Body of pancreas (tissue), 4 donors: ENCODE measurements at places on chromosomes 3 and 15.
A peak's percentile ranks its signal among the peaks of the same experiment; 100 is the strongest.

DNA sequence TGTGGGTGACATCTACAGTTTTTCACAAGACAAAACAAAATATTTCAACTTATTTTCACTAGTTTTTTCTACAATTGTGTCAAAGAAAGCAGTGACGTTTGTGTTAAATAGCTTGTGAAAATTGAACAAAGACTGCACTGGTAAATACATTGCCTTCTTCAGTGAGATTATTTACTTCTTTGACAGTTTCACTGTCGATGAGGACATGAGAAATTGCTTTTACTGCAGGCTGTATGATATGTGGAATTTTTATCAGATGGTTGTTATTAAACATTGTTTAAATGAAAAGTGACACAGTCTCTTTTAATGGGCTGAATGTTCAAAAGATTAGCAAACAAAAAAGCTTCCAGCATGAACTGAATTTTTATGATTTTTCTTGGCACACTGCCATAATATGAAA is 773.9 kb upstream of the CADM2 start:
- no peak for DNase-seq

GRCh38 chr15:100759698-100760356 is 119.8 kb upstream of the ALDH1A3 start:
- no peak for DNase-seq

DNA sequence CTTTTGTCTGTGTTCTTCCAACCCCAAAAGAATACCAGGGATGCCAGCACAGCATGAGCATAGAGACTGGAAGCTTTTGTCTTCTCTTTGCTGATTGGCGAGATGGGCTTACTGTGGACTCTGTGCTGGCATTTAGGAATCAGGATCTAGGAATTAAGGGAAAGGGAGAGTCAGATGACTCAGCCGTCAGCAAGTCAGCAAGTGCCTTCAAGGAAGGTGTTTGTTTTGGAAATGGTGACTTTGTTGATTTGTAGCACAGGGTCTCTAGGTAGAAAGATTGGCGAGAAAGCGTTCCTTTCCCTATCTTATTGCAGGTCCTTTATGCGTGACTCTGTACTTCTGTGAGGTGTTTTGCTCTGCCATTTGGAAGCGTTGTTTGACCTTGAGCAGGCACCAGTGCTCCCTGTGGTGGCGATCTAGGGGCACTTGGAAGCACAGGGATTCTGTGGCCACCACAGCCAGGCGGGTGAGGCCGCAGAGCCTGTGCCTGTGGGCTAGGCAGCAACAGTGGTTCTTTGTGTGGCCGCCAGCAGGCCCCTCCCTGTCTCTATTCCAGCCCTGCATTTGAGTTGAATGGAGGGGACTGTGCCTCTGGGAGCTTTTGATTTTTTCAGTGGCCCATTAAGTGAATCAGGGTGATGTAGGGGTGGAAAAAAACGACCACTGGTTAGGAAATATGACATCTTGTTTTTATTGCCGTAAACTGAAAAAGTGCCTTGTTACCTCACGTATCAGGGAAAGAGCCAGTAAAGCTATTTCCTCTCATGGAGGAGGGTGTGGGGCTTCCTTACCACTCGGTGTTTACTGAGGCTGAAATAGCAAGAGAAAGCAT is 19.0 kb downstream of the FAN1 start:
- DNase-seq = no peak

DNA sequence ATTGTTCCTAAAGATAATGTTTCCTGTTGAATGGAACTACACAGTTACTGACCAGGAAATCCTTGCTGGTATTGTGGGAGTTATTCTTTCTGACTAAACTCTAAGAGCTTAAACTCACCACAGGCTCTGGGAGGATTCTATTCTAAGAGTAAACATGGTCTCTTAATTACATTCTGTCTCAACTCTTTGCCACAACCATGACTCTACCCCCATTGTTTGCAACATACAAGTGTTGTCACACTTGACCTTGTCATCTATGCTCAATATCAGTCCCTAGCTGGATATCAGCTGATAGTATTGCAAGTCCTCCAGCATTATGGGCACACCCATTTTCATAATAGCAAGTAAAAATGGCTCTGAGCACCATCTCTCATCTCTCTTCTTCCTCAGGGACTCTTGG is 29.6 kb upstream of the SECISBP2L start:
- no peak for DNase-seq

GRCh38 chr15:23038726-23039142 is 635 bp downstream of the TUBGCP5 start:
- no peak for DNase-seq

DNA sequence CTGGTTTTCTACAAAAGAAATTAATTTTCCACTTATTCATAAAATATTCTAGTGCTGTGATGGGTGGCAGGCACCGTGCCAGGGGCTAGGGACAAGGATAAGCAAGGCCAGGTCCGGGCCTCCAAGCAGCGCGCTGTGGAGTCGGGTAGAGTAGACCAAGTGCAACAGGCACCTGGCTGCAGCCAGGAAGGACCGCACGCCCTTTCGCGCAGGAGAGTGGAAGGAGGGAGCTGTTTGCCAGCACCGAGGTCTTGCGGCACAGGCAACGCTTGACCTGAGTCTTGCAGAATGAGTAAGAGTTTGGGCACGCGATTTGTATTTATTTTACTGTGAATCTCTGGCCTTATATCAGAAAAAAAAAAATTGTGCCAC is at the start of gene CASR:
Gene CASR (plus strand): TSS at position 148 of the 372 bp plus-strand sequence. CDS start 70,522 bp downstream, outside the sequence.
- DNase-seq = peak; percentile 68

DNA sequence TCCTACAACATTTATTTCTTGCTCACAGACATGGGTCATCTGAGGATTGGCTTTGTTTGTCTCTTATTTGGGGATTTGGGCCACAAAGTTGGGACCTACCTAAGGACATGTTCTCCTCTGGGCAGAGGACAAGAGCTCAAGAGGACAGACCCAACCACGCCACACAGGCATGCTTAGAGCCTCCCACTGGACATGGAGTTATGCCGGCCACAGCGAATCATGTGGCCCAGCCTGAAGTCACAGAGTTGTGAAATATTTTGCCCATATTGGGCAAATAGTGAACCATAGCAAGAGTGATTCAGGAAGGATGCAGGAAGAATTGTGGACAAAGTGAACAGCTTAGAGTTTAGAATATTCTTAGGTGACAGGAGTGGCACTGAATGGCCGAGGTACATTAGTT is 9.9 kb downstream of the TRAK1 start:
- DNase-seq = no peak
